Retina (tissue), 1 donor: ENCODE measurements at places on chromosomes 3 and 15.

- peak; percentile 70 for DNase-seq
These were observed 522 bp upstream of the NRROS start for GRCh38 chr3:196638861-196639482.

- DNase-seq: no peak
These were observed 101.1 kb downstream of the CMSS1 start for GRCh38 chr3:99918715-99919114.

GRCh38 chr15:93063796-93064690, 25.0 kb downstream of the RGMA start:
- no peak for DNase-seq

- no peak for DNase-seq
These were observed 40.9 kb downstream of the STRIT1 start for GRCh38 chr3:155252535-155252934.

DNA sequence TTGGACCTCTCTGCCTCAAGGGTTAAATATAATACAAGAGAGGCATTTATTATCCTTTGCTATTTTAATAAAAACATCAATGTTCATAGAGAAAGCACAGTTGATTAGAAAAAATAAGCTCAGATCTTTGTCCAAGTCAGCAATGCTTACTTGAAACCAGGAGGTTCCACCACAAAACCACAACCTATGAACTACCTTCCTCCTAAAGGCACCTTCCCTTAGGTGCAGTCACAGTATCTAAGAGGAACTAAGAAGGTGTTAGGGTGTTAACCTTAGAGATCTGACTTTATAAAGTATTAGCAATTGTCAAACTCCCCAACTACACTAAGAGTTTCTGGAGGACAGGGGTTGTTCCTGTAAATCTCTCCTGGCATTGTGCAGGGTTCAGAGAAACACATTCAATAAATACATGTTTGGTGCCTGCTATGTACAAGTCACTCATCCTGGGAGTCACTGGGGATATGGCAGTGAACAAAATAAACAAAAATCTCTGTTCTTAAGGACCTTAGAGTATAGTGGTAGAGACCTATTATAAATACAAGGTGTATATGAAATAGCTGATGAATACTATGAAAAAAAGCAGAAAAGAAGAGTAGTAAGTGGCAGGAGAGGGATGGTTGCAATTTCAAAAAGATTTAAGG, 208.6 kb downstream of the NFKBIZ start:
- no peak for DNase-seq

DNA sequence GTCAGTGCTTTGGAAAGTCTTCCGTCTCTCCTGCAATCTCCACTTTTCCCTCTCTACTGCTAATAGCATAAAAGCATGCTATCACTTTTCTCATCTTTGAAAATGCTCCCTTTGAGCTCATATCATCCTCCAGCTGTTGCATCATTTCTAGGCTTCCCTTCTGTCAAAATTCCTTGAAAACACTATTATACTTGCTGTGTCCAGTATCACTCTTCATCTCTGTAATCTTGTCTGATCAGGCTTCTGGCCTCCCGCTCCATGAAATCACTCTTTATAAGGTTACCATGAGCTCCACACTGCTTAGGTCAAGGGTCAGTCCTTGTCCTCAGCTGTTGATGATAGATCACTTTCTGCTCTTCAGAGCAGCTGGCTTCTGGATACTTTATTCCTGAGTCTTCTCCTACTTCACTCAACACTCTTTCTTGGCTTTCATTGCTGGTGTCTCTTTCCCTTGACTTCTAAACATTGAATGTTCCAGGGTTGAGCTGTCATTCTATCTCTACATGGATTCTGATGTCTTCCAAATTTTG, 50.9 kb upstream of the SPTSSB start:
- no peak for DNase-seq

GRCh38 chr15:31200735-31201151, 99.2 kb upstream of the TRPM1 start:
- peak; percentile 81 for DNase-seq

GRCh38 chr3:166759736-166760513, 620.2 kb downstream of the ZBBX start:
- no peak for DNase-seq

DNA sequence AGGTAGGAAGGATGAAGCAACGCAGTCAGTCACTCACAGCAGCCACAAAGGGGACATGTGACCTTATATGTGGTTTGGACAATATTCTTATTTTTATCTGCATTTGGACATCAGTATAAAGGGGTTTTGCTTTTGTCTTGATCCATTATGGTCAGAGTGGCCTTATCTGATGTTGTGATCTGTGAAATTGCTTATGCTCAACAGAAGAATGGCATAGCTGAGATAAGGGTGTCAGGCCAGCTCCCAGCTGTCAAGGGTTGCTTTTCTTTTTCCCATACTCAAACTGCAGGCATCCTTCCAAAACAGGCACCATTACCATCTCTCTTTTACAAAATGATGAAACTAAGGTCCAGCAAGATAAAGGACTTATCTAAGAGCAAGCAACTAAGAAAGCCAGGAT, 28.1 kb downstream of the DCLK3 start:
- DNase-seq: no peak

- peak; percentile 72 for DNase-seq
These were observed at the start of gene CHST13 for GRCh38 chr3:126523745-126524428. Gene CHST13, plus strand, starts transcription at chr3:126524155. Its CDS starts 178 bp downstream, at chr3:126524333.

- peak; percentile 72 for DNase-seq
These were observed 16.5 kb downstream of the DUSP7 start for GRCh38 chr3:52039846-52040245.

GRCh38 chr15:40150163-40150925, 10.5 kb upstream of the BUB1B start:
- no peak for DNase-seq

GRCh38 chr3:24242012-24242698, 252.5 kb downstream of the THRB start:
- peak; percentile 55 for DNase-seq

GRCh38 chr3:27824312-27825200, 102.4 kb upstream of the EOMES start:
- DNase-seq: no peak

- DNase-seq: peak; percentile 26
These were observed 26.9 kb downstream of the PHC3 start for GRCh38 chr3:170154569-170155143.

DNA sequence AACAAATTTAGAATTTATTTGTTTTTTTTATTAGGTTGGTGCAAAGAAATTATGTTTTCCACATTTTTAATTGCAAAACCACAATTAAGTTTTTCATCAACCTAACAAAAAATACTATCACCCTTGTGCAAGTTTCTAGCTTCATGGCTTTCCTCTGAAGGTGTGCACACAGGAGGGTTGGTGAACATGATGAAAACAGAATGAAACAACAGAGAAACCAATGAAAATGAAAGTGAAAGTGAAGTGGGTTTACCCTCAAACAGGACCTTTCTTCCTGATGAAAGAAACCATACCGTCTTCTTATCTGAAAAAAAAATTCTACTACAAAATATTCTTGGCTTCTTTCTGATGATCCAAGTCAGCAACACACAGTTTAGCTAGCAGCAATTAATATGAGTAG, 71.9 kb upstream of the FEZF2 start:
- no peak for DNase-seq

DNA sequence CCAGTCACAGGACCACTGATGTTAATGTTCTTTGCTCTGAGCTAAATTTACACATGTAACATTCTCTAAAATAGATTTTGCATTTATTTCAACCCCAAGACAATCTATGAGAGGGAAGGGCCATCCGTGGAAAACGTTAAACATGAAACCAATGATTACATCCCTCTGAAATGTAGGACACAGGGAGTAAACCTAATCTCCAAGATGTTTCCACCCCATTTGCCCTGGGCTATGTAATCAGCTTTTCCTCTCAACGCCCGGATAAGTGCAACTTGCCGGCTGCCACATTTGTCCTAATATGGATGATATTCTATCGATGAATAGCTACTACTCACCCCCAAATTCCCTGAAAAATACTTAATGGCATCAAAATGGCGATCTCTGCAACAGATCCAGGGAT, 6.4 kb upstream of the FMN1 start:
- DNase-seq: peak; percentile 23

- no peak for DNase-seq
These were observed 26.0 kb downstream of the TMEM158 start for GRCh38 chr3:45199837-45200648.

DNA sequence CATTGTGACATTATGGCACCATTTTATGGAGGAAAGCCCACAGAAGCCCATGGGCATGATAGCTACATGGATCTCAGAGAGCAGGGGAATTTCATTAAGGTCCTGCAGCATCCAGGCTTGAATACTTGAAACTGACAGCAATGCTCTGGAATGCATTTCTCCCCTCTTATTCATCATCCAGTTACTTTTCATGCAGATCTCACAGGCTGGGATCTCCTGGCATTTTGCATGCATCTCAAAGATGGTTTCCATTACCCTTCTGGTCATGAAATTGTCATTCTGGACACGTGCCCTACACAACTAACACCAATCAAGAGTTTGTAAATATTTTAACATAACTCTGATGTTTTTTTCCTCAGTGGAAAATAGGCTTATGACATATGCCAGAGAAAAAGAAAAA, 32.4 kb downstream of the VGLL3 start:
- no peak for DNase-seq

GRCh38 chr3:154971771-154972326, 108.3 kb upstream of the MME start:
- DNase-seq: no peak

DNA sequence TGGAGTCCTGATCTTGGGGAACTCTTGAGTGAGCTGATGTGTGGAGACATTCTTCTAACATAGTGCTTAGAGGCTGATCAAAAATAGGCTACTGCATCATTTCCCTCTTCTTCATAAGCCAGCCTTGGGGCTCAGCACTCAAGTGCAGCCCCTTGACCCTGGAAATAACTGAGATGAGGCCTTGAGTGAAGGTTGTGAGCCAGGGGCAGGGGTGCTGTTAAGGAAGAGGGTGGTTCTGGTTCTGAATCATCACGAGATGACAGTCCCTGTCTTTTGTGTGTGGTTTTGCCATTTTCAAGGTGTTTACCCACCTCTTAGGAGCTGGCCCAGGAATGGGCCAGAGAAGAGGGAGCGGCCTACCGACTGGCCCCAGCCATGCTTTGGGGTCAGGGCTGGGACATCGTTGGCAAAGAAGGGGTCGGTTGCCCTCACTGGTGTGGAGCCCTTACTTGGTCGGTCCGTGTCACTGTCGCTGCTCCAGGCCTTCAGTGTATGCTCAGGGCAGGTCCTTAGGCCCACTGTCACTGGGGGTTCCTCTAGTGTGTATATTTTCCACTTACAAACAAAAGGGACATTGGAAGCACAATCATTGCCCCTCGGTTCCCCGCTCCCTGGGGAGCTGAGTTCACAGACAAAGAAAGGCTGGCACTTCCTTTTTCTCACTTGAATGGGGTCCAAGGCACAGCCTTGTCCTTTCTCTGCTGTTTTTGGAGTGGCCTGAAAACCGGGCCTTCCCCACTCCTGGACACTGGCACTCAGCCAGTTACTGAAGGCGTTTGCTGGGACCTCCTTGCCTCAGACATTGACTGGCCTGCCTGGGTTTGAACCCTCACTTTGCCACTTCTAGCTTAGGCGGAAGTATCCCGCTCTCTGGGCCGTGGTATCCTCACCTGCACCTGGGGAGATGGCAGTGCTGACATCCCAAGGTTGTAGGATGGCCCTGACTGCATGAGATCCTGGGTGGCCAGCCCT, 46.6 kb downstream of the SLC6A6 start:
- no peak for DNase-seq

- DNase-seq: no peak
These were observed 2.7 kb downstream of the ZIC1 start for GRCh38 chr3:147411815-147412241.

DNA sequence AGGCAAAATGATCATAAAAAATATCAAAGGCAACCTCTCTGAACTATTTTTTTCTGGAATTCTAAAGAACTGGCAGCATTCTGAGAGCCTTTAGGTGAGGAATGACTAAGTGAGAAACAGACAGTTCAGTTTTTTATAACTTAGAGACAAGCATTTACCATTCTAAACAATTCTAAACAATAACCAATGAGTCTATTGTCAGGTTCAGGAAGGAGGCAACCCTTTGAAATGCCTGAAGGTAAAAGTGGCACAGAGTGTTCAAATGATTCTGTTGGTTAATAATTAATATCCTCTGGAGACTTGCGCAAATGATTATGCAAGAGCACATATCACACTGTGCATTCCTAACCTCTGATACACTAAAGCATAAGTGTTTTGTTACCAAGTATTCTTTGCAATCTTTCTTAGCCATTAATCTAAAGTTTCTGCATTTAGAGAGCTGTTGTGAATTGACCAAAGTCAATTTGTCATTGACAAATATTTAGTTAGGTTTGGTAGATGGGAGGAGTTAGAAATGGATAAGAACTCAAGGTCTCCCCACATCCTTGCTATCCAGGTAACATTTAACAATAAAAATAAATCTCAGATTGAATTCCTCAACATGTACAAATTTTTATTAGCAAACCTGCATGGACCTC, 9.2 kb upstream of the TGFBR2 start:
- DNase-seq: no peak

- DNase-seq: no peak
These were observed 335.2 kb downstream of the C3orf38 start for GRCh38 chr3:88485001-88485400.

- no peak for DNase-seq
These were observed 33.0 kb upstream of the MUC4 start for GRCh38 chr3:195844671-195845218.

DNA sequence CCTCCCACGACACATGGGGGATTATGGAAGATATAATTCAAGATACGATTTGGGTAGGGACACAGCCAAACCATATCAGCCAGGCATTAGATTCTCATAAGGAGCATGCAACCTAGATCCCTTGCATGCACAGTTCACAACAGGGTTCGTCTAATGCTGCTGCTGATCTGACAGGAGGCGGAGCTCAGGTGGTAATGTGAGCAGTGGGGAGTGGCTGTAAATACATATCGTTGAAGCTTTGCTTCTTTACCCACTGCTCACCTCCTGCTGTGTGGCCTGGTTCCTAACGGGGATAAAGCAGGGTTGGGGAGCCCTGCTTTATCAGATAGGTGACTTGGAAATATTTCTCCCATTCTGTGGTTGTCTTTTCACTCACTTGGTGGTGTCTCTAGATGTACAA, 14.8 kb downstream of the DOCK3 start:
- DNase-seq: no peak

DNA sequence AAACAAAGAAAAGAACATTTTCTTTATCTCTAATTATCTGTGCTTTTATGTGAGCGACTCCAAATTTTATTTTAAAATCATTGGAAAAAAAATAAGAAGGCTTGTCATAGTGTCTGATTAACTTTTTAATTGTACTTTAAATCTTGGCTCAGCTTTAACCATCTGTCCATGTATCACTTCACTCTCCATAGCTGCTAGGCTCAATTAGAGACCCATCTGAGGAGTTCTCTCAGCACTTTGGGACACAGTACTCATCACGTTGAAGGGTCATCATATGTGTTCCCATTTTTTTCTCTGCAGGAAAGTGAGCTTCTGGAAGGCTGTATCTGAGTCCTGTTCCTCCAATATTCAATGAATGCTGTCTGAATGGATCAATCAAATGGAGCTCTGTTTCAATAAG, 908.5 kb upstream of the ROBO1 start:
- DNase-seq: peak; percentile 38
